Regular cardiac myocyte (primary cell): ENCODE measurements at places on chromosomes 3 and 15. TPM values are rescaled to one million over a fixed set of nuclear protein-coding genes. Genes with fewer than 3 reads are reported as not detected.

IGDCC3 gene
- not detected in 2 replicates for total RNA-seq

GRK7 gene
- total RNA-seq: not detected in 2 replicates

IQCF5 gene
- total RNA-seq: not detected in 2 replicates

LRRC31 gene
- not detected in 2 replicates for total RNA-seq

GFM1 gene
- 35.5 and 49.8 TPM in 2 replicates for total RNA-seq

STX19 gene
- total RNA-seq: under 0.01 TPM in 1 of 2 replicates, not detected in the other

SH2D7 gene
- not detected in 2 replicates for total RNA-seq

RARRES1 gene
- total RNA-seq: 20.1 and 111 TPM in 2 replicates
